Gastrocnemius medialis (tissue), 4 donors: ENCODE measurements at places on chromosomes 16 and 17.

DNA sequence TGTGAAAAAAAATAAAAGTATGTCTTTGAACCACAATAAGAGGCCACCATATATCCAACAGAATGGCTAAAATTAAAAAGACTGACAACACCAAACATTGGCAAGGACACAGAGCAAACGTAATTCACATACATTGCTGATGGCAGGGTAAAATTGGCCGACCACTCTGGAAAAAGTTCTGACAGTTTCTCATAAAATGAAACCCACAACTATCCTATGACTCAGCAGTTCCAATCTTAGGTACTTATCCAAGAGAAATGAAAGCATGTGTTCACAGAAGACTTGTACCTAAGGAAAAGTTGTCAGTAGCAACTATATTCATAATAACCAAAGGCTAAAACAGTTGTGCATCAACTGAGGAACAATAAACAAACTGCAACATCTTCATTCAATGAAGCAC lies 357.3 kb upstream of the XYLT1 start:
- DNase-seq = no peak

DNA sequence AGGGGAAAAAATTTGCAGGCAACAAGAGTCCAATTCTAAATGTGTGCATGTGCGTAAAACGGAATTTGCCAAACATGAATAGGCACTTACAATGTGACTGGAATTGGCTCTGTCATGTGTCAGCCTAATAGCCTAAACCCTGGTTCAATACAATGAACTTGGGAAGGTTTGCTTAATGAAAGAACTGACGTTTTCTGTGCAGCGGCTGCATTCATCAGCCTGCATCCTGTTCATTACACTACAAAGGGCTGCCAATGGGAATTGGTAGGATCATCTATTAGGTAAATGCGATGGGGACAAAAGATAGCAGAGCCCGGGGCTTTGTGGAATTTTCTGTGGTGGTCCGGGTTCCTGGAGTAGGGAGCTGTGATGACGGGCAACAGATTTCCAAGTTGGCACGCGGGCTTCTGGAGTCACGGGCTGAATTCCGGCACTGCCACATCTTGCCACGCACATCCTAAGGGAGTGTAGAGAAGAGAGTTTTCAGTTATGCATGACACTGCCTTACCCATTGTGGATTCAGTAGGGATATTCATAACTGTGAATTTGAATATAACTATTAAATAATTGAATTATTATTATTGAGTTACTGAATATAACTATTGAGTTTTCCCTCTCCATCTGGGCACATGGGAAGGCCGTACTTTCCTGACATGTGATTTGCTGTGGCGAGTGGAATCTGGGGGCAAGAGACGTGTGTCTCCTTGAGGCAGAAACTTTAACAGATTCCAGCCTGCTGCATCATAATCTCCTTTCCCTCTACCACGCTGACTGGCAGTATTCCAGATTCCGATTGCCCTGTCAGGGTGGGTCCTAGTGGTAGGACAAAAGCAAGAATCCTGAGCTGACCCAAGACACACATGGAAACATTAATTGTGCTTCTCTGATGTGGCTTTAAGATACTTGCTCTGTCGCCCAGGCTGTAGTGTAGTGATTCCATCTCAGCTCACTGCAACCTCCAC lies 565.6 kb downstream of the WWOX start:
- no peak for DNase-seq

DNA sequence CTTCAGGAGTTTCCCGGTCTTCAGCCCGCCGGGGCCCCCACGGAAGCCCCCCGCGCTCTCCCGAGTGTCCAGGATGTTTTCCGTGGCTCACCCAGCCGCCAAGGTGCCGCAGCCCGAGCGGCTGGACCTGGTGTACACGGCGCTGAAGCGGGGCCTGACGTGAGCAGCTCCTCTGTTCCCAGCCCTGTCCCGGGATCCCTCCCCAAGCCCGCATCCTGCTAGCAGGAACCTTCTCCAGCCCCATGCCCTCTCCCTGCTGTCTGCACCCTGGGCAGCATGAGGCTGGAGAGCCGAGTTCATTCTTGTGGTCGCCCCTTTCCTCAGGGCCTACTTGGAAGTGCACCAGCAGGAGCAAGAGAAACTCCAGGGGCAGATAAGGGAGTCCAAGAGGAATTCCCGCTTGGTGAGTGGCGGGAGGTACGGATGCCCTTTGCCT lies 10.1 kb downstream of the RIPOR1 start:
- no peak for DNase-seq

DNA sequence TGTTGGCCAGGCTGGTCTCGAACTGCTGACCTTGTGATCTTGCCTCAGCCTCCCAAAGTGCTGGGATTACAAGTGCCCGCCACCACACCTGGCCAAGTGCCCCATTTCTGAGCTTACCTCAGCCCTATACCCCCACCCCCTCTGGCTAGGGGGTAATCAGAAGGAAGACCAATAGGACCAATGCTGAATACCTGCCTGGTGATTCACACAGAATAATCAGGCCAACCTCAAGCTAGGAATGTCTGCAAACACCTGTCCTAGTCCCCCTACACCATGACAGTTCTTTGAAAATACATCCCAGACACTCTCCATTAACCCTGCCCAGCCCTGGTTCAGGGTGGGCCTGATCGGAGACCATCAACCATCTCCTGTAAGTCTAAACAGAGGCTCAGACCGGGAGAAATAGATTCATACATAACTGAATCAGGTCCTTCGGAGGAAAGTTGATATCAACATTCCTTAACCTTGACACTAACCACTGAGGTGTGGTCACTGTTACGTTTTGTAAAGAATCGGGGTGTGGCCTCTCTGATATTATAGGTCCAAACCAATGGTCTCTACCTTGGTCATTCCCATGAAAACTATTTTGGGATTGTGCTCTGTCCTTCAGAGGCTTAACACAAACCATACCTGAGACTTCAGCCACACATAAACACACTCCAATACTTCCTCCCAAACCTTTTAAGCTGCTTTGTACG lies 130.8 kb downstream of the GAS7 start:
- DNase-seq = no peak

DNA sequence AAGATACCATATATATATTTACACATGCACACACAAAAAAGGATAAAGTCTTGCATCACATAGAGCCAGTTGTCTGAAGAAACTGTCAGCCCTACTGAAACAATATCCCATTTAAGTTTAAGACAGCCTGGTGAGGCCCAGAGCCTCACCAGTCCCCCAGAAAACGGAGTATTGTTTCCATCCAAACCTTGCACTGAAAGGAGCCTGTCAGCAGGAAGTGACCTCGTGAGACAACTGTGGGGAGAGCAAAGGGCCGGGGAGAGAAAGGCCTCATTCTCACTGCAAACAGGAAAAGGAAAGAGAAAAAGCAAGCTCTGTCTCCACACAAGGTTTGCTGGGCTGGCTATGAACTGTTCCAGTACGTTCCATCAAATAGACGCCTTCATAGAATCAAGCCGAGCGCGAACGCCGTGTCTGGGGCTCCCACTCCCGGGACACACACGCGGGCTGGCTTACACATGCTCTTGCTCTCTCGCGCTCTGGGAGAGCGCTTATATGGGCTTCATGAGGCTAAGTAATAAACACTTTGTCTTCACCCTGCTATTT lies 44.4 kb upstream of the ZFHX3 start:
- DNase-seq = no peak

DNA sequence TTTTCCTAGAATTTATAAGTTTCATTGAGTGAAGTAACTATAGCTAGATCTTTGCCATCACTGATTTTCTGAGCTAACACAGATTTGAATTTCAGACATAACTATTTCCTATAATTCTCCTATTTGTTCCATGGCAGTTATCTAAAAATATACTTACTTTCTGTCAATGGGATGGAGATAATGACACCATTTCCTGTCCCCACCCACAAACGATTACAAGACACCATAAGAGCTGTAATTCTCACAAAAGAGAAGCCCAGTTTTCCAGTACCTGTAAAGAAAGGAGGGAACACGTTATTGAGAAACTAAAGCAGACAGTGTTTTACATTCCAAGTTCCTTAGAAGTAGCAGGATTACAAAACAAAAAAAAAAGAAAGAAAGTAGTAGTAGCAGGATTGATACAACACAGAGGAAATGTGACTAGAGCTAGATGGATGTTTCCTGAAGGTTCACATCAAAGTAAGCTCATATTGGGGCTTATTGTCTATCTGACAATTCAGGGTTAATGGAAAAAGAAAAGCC lies 110.9 kb upstream of the TOB1 start:
- DNase-seq = no peak
